ENCODE measurements at places on chromosomes 7 and 10. TPM values are rescaled to one million over a fixed set of nuclear protein-coding genes. Genes with fewer than 3 reads are reported as not detected.
A peak's percentile ranks its signal among the peaks of the same experiment; 100 is the strongest.

The CC2D2B gene
- polyA plus RNA-seq, result 0.27 TPM

The NEUROD6 gene
- 0.02 TPM for polyA plus RNA-seq

DNA sequence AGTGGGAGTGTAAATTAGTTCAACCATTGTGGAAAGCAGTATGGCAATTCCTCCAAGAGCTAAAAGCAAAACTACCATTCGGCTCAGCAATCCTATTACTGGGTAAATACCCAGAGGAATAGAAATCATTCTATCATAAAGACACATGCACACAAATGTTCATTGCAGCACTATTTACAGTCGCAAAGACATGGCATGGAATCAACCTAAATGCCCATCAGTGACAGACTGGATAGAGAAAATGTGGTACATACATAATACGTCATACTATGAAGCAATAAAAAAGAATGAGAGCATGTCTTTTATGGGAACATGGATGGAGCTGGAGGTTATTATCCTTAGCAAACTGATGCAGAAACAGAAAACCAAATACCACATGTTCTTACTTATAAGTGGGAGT is 876.5 kb upstream of the LRRTM3 start:
- DNase-seq, result no peak

GRCh38 chr7:140981951-140982350 is 32.8 kb downstream of the MRPS33 start:
- DNase-seq, result no peak

DNA sequence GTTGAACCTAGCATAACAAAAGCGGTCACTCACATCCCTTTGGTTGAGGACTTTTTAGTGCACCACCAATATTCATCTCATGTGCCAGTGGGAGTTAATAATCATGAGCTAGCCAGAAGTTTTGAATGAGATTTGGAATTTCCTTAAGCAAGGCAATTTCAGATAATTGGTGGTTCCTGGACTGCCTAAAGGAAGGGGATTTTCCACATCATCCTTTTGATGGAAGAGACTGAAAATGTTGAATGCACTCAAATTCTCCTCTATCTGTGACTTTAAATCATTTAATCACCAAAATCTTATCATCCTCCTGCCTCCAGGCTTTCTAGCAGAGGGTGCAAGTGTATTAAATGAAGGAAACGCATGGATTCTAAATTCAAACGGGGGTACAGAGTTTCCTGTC is 260.7 kb downstream of the CCDC3 start:
- no peak for DNase-seq

The VPS50 gene
- 16.3 TPM for polyA plus RNA-seq

The ITPRID1 gene
- 0.02 TPM for polyA plus RNA-seq

DNA sequence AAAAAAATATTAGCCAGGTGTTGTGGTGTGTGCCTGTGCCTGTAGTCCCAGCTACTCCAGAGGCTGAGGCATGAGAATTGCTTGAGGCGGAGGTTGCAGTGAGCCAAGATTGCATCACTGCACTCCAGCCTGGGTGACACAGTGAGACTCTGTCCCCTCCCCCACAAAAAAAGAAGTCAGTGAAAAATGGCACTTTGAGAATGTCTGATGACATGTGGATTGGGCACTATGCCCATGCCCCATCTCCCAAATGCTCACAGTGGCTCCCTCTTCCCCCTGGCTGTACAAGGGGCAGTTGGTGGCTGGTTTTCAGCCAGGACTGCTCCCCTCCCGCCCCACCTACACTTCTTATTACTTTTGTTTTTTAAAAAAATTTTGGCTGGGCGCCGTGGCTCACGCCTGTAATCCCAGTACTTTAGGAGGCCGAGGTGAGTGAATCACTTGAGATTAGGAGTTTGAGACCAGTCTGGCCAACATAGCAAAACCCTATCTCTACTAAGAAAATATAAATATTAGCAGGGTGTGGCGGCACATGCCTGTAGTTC is 26.1 kb downstream of the IL15RA start:
- no peak for DNase-seq

GRCh38 chr7:92832534-92833023 is 3.8 kb downstream of the CDK6 start:
- DNase-seq, result no peak

DNA sequence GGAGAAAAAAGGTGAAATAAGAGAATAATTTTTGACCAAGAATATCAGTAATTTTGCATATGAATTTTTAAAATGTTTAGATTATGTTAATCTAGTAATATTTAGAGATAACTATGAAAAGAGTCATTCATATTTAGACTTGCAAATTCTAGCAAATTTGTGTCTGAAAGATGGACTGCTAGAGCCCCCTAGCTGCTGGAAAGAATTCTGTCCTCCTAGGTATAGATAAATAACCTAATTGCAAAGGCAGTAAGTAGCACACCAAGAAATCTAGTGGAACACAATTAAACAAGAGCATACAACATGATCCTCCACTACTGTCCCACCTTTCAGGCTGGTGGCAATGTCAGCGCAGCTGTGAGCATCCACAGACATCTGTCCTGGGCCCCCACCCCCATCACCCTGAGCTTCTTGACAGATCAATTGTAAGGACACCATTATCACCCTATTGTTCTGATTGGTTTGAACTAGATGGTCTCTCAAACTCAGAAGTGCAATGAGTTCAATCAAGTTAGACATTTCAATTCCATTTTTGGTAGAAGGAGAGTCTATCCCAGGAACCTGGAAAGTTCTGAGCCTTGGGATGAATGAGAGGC is 15.0 kb upstream of the GFRA1 start:
- peak; percentile 28 for DNase-seq

- no peak for DNase-seq
Observed at GRCh38 chr10:79266084-79266483, 81.2 kb upstream of the PPIF start.

GRCh38 chr10:100750291-100751210 is 5.2 kb downstream of the PAX2 start:
- DNase-seq, result no peak

DNA sequence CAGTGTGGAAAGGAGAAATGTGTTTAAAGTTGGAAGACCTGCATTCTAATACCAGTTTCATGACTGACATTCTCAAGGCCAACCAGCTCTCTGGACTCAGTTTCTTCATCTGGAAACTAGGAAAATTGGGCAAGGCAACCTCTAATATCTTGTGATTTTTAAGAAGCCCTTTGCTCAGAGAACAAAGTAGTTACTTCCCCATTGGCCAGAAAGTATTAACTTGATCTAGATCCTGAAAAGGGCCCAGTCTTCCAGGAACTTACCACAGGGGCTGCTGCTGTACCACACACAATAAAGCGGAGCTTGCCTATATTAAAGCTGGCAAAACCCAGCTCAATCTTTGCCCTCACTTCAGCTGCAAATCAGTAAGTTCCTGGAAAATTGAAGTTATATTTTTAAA is 155.6 kb upstream of the ADO start:
- DNase-seq, result no peak

The EDRF1 gene
- 43.1 TPM for polyA plus RNA-seq

DNA sequence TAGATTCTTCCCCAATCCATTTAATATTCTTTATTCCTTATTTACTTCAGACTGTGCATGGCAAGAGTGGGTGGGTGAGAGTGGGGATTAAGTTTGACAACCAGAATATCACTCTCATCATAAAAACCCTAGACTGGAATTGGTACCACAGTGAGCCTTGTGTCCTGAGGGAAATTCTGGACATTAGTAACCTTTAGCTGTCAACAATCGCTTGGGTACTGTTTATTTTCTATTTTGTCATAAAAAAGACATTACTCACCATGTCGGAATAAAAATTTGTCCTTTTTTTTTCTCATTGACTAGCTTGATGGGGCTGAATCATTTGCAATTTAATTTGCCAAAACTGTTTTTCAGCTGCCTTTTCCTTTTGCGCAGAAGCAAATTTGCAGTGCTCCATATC is 176.1 kb upstream of the SEMA3C start:
- no peak for DNase-seq

The CUZD1 gene
- polyA plus RNA-seq, result 3.1 TPM

The PDE6C gene
- polyA plus RNA-seq, result 0.18 TPM

The MAD1L1 gene
- 93.3 TPM for polyA plus RNA-seq

The COL26A1 gene
- polyA plus RNA-seq, result 0.41 TPM

The CLCN1 gene
- polyA plus RNA-seq, result 0.57 TPM

DNA sequence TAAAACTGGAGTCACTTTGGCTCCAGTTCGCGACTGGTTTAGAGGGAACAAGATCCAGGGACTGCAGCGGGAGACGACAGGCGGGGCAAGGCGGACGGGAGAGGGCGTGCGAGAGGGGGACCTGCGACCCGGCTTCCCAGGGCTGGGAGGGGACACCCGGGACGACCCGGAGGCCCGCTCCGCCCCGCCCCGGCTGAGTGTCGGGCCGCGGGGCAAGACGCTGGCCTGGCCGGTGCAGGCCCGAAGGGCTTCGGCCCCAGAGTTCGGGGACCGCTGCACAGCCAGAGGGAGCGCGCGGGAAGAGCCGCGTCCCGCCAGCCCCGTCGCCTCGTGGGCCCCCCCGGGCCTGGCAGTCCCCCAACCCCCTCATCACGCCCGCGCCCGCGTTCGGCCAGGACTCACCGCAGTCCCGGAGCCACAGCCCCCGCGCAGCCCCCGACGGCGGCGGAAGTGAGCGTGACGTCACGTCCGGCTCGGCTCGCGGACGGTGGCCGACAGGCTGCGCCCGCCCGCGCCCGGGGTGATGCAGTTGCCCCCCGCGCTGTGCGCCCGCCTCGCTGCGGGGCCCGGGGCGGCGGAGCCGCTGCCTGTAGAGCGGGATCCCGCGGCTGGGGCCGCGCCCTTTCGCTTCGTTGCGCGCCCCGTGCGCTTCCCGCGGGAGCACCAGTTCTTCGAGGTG is at the start of the genes TUBGCP2 and ZNF511:
TSS of gene TUBGCP2 (minus strand) at position 452 of the 679 bp plus-strand sequence. CDS start 5,931 bp downstream, outside the sequence.
TSS of gene ZNF511 (plus strand) at position 494 of the 679 bp plus-strand sequence. CDS start at position 524, 30 bp downstream.
- peak; percentile 78 for DNase-seq

The STAG3 gene
- polyA plus RNA-seq, result 36.0 TPM

- no peak for DNase-seq
Observed at GRCh38 chr10:90740265-90740664, 117.6 kb downstream of the HTR7 start.

GRCh38 chr7:29970158-29970557 is 19.4 kb downstream of the SCRN1 start:
- no peak for DNase-seq

DNA sequence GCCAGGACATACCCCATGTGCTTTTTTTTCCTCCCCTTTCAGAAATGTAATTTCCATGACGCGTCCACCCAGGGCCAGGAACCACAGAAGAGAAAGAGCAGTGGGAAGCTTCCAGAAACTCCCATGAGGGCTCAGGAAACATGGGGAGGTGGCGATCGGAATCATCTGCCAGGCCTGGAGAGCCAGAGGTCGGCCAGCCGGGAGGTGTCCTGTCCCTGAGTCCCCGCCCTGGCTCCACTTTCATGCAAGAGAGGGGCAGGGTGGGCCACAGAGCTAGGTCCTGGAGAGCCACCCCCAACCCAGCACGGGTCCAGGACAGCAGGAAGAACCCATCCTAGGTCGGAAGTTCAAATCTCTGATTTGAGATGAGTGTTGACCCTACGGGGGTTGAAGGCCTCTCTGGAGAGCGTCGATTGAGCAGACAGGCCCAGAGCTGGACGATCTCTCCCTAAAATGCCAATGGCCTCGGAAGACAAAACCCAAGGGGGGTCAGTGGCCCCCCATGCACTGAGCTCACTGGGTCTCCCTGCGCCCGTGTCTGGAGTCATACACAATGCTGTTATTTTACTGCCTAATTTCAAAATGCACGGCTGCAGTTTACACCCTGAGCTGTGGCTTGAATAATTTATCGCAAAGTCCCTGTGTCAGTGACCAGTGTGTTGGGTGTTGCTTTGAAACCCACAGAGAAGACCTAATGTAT is 594.1 kb downstream of the PTPRN2 start:
- no peak for DNase-seq

- DNase-seq, result no peak
Observed at GRCh38 chr7:825386-825785, 6.9 kb upstream of the SUN1 start.

DNA sequence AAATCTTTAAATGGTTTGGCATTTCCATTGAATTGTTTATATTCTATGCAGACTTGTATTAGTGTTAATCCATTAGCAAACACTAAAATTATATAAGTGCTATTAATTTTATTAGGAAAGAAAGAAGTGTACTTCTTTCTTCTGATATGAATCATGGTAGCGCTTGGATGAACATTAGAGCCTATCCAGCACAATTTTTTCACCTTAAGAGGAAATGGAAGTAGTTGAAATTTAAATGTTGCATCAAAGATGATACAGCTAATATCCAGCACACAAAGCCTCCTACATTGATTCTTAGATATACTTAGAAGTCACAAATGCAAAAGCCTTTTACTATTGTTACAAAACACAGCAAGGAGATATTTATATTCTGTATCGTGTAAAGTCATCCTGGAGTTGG is 174.5 kb downstream of the AHR start:
- no peak for DNase-seq

- DNase-seq, result no peak
Observed at GRCh38 chr10:126210051-126210651, 178.1 kb downstream of the ADAM12 start.

The TMEM213 gene
- 0.25 TPM for polyA plus RNA-seq

The SLC26A3 gene
- polyA plus RNA-seq, result 0.11 TPM

- DNase-seq, result no peak
Observed at GRCh38 chr10:46040004-46040403, 6.1 kb downstream of the MSMB start.

The PRTFDC1 gene
- polyA plus RNA-seq, result 6.1 TPM

DNA sequence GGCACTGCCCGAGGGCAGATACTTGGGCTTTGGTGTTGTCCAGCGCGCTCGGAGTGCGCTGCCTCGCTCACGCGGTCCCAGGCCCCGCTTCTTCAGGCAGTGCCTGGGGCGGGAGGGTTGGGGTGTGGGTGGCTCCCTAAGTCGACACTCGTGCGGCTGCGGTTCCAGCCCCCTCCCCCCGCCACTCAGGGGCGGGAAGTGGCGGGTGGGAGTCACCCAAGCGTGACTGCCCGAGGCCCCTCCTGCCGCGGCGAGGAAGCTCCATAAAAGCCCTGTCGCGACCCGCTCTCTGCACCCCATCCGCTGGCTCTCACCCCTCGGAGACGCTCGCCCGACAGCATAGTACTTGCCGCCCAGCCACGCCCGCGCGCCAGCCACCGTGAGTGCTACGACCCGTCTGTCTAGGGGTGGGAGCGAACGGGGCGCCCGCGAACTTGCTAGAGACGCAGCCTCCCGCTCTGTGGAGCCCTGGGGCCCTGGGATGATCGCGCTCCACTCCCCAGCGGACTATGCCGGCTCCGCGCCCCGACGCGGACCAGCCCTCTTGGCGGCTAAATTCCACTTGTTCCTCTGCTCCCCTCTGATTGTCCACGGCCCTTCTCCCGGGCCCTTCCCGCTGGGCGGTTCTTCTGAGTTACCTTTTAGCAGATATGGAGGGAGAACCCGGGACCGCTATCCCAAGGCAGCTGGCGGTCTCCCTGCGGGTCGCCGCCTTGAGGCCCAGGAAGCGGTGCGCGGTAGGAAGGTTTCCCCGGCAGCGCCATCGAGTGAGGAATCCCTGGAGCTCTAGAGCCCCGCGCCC is at the start of gene NPY:
TSS of gene NPY (plus strand) at position 294 of the 802 bp plus-strand sequence. CDS start 1,051 bp downstream, outside the sequence.
- DNase-seq, result no peak

GRCh38 chr7:24963218-24963617 is 16.8 kb downstream of the OSBPL3 start:
- DNase-seq, result no peak

The GPR26 gene
- polyA plus RNA-seq, result 0.02 TPM

GRCh38 chr7:24923172-24923865 is 56.7 kb downstream of the OSBPL3 start:
- DNase-seq, result no peak

The SSBP1 gene
- polyA plus RNA-seq, result 191 TPM

Measured in thymus (tissue), 14 donors.